ENCODE measurements at places on chromosomes 5 and 9. TPM values are rescaled to one million over a fixed set of nuclear protein-coding genes. Genes with fewer than 3 reads are reported as not detected.

GRCh38 chr5:154115291-154115690 is 75.2 kb upstream of the GALNT10 start:
- no peak for DNase-seq

The RIC1 gene
- polyA plus RNA-seq = 38.9 TPM

GRCh38 chr9:107358986-107359385 is 75.9 kb downstream of the RAD23B start:
- no peak for DNase-seq

DNA sequence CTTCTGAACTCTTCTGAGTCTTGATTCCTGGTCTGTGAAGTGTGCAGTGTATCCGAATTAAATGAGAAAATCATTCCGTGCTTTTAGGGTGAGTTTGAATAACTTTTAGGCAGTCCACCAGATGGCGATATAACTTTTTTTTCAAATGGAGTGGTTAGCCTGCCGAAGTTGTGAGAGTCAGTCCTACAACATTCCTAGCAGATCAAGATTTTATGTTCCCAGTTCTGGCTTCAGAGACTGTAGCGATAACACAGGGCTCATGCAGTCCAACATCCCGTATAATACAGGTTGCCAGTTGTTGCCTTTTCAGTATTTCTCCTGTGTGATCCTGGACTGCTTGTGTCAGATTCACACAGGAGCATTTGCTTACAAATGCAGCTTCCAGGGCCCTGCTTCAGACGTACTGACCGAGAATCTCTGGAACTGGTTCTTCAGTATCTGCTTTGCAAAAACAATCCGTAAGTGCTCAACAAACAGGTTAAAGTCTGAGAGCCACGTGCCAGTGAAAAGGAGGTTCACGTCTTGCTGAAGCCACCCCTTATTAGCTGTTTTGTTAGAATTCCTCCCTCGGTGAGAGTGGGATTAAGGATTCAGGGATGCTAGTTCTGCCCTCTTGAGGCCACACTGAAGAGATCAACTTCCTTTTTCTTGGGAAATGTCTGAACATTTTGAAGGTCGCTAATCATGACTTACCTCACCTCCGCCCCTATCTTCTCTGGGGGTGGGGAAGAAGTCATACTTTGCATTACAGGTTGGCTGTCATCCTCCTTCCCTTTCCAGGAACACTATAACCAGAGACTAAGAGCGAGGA is 22.8 kb downstream of the SMIM3 start:
- DNase-seq = peak; percentile 53

DNA sequence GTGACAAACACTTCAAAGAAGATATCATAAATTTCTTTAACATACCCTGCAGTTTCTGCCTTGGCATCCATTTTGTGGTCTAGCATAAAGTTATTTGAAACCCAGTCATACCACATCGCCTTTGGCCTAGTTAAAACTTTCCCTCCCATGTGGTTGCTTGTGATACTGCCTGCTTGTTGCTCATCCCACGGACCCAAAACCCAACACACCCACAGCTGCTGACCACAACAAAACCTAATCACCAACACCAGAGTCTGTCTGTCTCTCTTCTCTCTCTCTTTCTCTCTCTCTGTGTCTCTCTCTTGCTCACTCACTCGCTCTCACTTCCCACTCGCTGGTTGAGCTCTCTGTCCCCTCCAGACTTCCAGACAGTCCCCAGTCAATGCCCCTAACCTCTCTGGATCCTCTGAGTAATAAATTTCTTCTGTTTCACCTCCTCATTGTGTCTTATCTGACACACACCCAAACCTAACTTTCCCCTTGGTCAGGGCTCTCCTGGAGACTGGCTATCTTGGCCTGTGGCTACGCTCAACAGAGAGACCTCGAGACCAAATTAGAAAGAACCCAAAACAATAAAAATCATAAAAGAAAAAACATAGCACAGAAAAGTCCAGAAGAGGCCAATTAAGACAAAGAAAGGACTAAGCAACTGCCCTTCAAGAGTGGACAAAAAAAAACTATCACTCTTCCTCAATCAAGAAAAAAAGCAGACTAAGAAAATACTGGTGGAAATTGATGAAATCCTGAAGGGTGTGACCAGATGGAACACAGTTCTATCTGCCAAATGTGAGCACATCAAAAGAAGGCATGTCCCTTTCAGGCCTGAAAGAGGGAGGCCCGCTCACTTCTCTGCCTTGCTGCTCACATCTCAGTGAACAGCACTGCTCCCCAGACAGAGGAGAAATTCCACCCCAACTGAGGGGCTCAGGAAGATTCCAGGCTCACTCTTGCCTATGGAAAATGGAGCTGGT is 41.5 kb downstream of the TTLL11 start:
- DNase-seq = peak; percentile 70

- DNase-seq = peak; percentile 58
These were observed 380.4 kb downstream of the PTPRD start for GRCh38 chr9:10232352-10232930.

All from fibroblast of lung (primary cell).